AG10803 (cell line): ENCODE measurements at places on chromosomes 13 and 19.

GRCh38 chr19:5397804-5398692 lies 57.2 kb upstream of the ZNRF4 start:
- DNase-seq = no peak

- DNase-seq = peak; percentile 83
Measured at GRCh38 chr19:49149652-49150105, 5.5 kb downstream of the HRC start.

DNA sequence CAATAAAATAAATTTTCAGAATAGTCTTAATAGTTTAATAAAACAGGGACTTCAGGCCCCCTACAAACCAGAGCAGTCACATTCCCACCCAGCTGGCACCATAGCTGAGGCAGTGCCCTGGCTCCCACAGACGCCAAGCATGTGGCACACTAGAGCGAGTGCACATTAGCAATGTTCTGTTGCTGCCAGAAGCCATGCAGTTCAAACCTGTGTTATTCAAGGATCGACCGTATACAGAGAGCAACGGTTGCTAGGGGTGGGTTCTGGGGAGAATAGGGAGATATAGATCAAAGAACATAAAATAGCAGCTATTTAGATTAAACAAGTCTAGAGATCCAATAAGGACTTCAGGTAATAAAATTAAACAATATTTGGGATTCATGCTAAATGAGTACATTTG lies 419.3 kb upstream of the KLHL1 start:
- DNase-seq = no peak

DNA sequence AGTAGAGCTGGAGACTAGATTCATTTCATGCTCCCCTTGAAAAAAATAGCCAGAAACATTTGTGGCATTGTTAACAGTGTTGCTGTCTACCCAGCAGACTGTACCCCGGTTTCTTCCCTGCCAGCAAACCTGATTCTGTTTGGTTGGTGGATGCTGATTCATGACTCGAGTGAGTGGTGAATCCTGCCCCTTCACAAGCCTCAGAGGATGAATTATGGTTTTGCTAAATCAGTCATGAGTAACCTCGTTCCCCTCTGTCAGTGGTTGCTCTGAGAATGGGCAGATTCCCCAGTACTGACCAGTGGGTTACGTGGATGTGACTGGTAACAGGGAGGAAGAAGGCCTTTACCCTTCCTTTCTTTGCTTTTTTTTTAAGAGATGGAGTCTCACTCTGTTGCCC lies 10.1 kb downstream of the NLRP12 start:
- DNase-seq = peak; percentile 44

GRCh38 chr13:112179995-112180394 lies 113.0 kb downstream of the SOX1 start:
- DNase-seq = no peak

GRCh38 chr13:33004511-33004910 lies 11.7 kb upstream of the KL start:
- no peak for DNase-seq

DNA sequence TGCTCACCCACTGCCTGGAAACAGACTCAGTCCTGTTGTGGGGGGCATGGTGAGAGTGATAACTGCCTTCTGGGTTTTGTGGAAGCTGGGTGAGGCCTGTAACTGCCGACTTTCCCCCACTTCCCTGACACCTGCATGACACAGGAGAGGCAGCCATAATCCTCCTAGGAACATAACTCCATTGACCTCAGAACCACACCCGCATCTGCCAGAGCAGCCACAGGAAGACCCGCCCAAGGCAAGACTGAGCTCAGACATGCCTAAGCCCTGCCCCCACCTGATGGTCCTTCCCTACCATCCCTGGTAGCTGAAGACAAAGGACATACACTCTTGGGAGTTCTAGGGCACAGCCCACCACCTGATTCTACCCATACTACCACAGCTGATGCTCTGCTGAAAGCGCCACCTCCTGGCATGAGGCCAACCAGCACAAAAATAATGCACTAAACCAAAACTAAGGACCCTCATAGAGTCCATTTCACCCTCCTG lies 326.7 kb downstream of the RBM26 start:
- DNase-seq = no peak

DNA sequence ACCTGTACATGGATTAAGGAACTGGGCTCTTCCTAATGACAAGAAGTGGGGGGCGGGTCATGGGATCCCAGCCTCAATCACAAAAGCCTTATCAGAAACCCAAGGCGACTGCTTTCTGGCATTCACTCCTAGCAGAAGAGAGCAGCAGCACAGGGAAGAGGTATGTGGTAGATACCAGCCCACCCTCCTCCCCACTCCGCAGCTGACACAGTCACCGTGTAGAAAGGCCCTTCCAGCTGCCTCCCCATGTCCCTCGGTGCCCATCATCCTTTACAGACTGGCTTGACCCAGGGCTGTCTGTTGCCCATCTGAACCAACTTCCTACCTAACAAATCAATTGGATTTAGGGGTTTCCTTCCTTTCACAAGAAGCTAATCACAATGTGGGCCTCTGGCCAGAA lies 3.1 kb upstream of the DHRS12 start:
- no peak for DNase-seq

DNA sequence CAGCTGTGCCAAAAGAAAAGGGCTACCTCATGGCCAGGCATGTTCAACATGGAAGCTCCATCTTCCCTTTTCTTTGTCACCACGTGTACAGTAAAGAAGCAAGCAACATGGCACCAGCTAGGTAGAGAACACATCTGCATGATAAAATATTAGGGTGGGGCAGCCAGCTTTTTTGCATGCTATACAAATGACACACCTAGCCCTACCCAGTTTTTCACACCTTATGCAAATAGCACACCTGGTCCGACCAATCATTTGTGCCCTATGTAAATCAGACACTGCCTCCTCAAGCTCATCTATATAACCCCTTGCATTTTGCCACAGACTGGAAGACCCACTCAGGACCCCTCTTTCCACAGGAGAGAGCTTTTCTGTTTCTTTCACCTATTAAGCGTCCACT lies 85.5 kb downstream of the STOML3 start:
- DNase-seq = no peak

DNA sequence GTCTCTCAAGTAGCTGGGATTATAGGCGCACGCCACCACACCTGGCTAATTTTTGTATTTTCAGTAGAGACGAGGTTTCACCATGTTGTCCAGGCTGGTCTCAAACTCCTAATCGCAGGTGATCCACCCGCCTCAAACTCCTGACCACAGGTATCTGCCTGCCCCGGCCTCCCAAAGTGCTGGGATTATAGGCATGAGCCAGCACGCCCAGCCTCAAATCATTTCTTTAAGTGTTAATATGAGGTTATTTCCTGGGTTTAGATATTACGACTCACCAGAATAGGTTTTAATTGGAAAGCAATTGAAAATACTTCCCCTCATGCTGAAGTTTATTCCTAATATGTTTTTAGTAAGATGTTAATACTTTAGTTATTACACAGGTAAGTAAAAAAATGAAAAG lies 144.5 kb downstream of the NUFIP1 start:
- no peak for DNase-seq

- no peak for DNase-seq
Measured at GRCh38 chr19:3233831-3234230, 9.4 kb downstream of the CELF5 start.

GRCh38 chr13:106230450-106230849 lies 305.0 kb downstream of the EFNB2 start:
- peak; percentile 3 for DNase-seq

DNA sequence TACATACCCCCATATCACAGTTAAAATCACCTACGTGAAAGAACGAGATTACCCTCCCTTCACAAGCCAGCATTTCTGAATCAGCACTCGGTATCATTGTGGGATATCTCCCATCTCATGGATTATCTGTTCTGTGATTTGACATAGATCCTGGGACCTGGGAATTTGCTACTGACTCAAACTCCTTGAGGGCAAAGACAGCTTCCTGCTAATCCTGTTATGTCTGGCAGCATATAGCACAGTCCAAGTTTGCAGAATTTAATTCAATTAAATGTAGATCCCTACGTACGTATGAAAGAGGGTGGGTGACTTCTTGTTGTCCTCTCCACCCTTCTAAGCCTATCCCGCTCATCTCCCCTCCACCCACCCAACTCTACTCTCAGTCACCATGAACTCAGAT lies 476.5 kb downstream of the KLF5 start:
- no peak for DNase-seq

GRCh38 chr13:25281935-25282332 lies 5.4 kb downstream of the MTMR6 start:
- DNase-seq = no peak

DNA sequence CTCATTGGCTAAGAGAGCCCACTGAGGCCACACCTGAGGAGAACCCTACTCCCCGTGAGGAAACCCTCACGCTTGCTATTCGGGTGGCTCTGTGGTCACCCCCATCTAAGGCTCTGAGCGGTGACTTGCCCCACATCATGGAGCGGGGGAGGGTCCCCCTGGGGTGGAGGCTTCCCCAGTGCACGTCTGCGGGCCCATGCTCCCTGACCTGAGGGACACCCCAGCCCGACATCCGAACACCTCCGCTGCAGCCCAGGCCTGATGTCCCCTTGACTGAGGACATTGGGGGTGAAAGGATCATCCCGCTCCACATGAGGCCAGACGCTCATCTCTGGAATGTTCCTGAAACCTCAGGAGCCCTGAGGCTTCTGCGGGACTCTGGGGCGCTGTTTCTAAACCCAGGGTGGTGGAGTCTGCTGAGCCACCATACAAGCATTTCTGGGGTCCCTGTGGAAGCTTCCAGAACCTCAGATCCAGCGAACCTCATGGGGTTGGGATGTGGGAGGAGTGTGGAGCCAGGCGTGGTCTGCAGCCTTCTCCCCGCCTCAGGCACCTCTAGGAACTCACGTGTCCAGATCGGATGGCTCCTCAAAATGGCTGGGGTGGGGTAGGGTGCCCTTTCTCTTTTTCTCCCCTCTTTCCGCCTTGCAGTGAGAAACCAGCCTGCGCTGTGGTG lies 19.9 kb downstream of the TMED1 start:
- DNase-seq = peak; percentile 66

DNA sequence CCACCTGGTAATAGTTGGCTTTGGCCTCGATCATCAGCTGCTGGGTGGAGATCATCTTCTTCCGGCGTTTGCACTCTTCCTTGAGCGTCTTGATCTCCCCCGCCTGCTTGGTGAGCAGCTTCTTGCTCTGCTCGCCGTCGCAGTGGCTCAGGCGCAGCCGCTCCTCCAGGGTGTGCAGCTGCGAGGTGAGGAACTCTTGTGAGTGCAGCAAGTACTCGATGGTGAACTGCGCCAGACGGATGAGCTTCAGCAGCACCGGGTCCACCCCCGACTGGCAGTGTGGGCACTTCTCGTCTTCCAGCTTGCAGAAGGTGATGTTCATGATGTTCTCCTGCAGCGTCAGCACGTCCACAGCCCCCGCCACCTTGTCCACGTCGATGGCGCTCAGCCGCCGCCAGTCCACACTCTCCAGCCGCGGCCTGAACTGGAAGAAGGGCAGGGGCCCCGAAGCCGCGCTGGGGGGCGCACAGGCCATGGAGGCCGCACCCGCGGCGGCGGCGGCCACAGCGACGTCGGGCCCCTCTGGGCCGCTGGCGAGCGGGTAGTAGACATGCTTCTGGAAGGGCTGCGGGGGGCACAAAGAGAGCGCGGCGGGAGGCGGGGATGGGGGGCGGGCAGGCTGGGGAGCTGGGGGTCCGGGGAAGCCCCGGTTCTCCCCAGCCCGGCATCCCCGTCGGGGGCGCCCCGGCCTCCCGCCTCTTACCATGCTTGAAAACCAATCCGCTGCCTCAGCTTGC lies 3.0 kb downstream of the DZIP1 start:
- DNase-seq = peak; percentile 17

DNA sequence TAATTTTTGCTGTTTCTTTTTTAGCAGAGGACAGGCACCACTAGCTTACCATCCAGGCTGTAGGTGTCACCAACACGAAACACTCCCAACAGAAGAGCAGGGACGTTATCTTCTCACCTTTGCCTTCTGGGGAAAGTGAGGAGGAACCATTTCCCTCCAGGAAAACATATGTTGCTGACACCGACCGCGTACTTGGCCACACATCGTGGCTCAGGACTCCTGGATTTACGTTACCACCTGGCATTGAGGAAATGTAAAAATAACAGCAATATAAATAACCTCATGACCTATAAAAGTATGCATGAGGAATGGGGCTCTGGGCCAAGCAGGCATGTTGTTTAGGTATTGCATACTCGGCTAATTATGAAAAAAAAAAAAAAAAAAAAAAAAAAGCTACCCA lies 525.1 kb downstream of the MYO16 start:
- peak; percentile 49 for DNase-seq

- no peak for DNase-seq
Measured at GRCh38 chr19:14972676-14973075, 7.0 kb downstream of the SLC1A6 start.

DNA sequence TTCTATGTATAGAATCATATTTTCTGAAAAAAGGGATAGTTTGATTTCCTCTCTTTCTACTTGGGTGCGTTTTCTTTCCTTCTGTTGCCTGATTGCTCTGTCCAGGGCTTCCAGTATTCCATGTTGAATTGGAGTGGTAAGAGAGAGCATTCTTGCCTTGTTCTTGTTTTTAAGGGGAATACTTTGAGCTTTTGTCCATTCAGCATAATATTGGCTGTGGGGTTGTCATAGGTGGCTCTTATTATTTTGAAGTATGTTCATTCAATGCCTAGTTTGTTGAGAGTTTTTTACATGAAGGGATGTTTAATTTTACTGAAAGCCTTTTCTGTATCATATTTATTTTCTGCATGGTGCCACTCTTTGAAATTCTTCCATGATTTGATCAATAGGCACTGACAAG lies 173.5 kb upstream of the IRS2 start:
- no peak for DNase-seq

DNA sequence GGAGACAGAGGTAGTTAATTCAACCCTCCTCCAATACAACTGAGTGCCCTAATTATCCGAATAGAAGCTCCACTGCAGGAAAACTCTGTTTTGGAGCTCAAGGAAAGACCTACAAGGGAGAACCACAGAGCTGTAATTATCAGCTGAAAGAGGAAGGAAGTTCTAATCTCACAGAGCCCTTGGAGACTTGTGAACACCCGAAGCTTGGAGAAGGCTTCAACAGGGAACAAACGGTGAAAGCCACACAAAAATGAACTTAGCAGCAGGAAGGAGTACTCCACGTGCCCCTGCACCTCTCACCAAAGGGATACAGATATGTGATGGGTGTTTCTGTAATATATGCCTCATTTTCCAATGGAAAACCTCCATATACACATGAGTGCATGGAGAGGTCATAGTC lies 61.1 kb downstream of the IRS2 start:
- DNase-seq = no peak

DNA sequence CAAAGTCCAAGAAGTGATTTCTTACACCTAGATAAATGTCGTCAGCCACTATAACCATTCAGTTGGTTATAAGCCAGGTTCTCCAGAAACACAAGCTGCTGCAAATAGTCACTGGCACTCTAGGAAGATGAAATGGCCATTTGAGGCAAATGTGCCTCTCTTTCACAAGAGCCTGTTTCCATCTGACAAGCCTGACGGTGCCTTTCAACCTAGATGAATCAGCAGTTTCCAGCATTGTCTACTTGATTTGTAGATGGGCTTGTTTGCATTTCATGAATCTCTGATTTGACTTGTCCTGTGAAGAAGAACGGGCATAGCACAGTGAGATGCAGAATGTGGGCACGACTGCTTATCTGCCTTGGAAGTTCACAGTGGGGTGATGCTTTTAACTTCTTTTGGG lies 327.2 kb downstream of the LMO7 start:
- peak; percentile 1 for DNase-seq

- DNase-seq = no peak
Measured at GRCh38 chr19:14346279-14346678, 35.0 kb upstream of the ADGRE5 start.
